Cortex of kidney (tissue), 1 donor: ENCODE measurements at places on chromosomes 4 and X.

DNA sequence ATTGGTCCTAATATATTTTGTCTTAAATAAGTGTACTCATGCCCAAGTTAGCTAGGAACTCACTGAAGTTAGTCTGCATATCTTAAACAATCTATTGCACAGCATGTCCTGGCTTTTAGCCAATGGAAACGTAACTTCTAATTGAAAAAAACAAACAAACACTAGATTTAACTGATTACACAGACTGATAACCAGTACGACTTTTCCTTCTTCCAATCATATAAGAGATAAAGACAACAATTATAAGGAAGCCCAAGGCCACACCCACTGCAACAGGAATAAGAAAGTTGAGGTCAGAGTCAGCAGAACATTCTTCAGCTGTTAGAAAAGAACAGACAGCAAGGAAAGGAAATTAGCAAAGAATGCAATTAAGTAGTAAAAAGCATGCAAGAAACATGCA, 40.8 kb downstream of the LAMP2 start:
- DNase-seq = no peak

DNA sequence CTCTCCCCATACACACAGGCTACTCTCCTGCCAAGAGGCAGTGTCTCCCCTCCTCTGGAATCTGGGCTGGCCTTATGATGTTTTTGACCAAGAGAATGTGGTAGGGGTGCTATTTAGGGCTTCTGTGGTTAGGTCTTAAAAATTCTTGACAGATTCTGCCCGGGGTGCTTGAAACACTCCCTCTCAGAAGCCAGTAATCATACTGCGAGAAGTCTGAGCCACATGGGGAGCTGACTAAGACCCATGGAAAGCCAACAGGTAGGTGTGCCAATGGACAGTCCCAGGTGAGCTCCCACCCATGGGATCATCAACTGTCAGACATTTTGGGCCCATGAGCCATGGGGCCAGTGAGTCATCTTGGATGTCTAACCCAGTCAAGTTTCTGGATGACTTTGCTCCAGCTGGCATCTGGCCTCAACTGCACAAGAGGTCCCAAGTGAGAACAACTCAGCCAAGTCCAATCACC, 315.7 kb downstream of the FBXW7 start:
- no peak for DNase-seq

DNA sequence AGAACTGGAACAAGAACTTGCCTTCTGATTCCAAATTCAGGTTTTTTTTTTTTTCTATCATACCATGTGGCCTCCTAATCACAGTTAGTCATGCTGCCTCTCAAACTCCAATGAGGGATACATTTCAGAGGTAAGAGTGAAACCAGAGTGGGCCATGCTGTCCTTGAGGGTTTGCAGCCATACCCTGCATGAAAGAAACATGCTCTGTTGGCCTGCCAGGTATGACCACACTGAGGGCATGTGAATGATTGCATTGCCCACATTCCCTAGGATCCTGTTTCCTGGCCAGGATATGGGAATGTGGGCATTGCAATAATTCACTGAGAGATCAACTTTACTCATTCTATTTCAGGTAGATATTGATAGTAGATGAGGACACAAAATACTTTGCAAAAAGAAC, 56.4 kb upstream of the DDIT4L start:
- DNase-seq = no peak

DNA sequence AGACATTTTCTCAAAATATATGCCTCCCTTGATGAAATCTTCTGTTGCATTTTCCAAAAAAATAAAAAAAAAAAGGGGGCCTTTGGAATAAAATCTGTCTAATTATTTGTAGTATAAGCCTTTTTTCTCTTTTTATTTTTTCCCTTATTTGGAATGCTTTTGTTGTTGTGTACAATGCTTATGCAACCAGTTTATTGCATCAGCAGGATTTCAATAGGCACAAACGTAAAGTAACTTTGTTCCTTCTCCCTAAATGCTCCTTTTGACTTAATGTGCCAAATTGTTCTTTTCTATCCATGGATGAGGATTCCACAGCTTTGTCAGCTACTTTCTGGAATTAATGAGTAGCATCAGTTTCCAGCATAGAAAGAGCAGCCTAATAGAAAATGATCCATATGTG, 59.6 kb upstream of the HPGD start:
- DNase-seq = no peak

DNA sequence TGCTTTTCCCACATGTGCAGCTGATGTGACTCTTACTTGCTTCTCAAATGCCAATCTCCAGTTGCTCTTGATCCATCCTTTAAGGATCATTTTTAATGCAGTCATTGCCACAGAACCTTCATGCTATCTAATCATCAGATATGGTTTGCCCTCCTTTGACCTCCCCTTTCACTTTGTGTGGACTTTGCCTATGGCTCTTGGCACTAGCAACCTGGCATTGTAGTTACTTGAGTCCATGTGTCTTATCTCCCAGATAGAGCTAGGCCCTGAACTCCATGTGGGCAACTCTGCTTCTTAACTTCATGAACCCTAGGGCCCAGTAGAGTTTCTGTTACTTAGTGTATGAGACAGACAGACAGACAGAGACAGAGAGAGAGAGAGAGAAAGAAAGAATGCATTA, 41.6 kb downstream of the MTM1 start:
- no peak for DNase-seq
